Activated naive CD8-positive, alpha-beta T cell treated with anti-CD3 and anti-CD28 coated beads, Interleukin-2, amount 50 U/mL, for 24 hours (primary cell): ENCODE measurements at places on chromosomes 2 and 18.

DNA sequence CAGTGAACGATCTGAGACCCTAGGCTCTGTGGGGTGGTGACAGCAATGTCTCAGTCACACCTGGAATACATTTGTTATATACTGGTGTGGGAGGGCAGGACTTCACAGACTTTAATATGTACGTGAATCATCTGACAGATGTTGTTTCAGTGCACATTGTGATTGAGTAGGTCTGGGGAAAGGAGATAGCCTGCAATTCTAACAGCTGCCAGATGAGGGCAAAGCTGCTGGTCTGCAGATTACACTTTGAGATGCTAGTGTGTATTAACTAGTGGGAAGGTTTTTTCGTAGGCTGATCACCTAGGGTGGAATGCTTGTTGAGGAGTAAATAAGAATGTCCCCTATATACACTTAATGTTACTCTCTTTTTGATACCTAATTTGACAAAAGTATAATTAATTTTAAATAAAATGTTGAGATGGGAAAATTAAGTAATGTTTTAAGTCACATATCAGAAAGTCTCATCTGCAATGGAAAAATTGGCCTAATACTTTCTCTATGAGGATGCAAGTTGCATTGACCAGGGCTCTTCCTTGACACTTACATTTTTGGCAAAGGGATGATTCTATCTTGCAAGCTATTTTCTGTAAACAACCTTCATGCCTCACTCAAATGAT is 496.9 kb upstream of the HNMT start:
- H3K4me1 ChIP-seq, result no peaks in the 10 kb centered on the region
- peak; percentile 5 for DNase-seq
- no peak overlapping the region for H3K27ac ChIP-seq
- no peaks in the 10 kb centered on the region for H3K36me3 ChIP-seq
- no peak overlapping the region for H3K4me3 ChIP-seq

GRCh38 chr2:189870381-189871085 is 86.3 kb downstream of the PMS1 start:
- DNase-seq, result no peak
- H3K36me3 ChIP-seq, result peaks cover 53% of the 10 kb centered on the region
- H3K4me1 ChIP-seq, result peaks cover 18% of the 10 kb centered on the region
- H3K4me3 ChIP-seq, result no peak overlapping the region
- H3K27me3 ChIP-seq, result no peaks in the 10 kb centered on the region

DNA sequence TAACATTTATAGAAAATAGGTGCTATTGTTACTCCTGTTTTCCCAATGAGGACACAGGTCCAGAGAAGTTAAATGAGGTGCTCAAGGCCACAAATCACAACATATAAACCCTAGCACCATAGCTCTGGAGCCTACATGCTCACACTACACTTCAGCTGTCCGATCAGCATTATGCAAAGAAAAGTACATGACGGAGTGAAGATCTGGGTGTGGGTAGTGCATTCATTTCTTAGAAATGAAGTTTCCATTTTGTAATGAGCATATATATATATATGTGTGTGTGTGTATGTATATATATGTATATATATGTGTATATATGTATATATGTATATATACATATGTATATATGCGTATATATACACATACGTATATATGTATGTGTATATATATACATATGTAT is 30.2 kb upstream of the MRPL19 start:
- H3K4me3 ChIP-seq, result no peak overlapping the region
- no peak overlapping the region for H3K27ac ChIP-seq
- DNase-seq, result no peak
- peaks cover 14% of the 10 kb centered on the region for H3K27me3 ChIP-seq

GRCh38 chr18:52435301-52435700 is 95.3 kb downstream of the DCC start:
- no peaks in the 10 kb centered on the region for H3K36me3 ChIP-seq
- no peak for DNase-seq

DNA sequence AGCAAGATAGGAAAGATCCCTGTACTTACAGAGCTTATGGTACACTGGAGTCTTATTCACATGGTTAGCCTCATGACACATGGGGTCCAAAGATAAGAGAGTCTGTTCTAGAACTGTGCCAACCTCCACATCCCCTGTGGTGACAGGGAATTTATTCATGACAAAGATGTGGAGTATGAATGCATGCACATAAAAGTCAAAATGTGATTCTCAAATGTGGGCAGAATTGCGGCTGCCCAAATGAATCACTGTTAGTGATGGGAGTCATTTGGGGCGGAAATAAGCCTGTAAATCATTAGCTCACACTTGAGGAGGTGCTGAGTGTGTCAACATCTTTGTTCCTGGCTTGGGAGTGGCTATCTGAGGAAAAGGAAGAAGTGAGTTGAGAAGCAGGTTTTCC is 560.6 kb downstream of the SLC4A3 start:
- H3K36me3 ChIP-seq, result no peaks in the 10 kb centered on the region
- no peaks in the 10 kb centered on the region for H3K27me3 ChIP-seq
- no peak overlapping the region for H3K27ac ChIP-seq
- DNase-seq, result no peak
- H3K4me1 ChIP-seq, result no peaks in the 10 kb centered on the region

DNA sequence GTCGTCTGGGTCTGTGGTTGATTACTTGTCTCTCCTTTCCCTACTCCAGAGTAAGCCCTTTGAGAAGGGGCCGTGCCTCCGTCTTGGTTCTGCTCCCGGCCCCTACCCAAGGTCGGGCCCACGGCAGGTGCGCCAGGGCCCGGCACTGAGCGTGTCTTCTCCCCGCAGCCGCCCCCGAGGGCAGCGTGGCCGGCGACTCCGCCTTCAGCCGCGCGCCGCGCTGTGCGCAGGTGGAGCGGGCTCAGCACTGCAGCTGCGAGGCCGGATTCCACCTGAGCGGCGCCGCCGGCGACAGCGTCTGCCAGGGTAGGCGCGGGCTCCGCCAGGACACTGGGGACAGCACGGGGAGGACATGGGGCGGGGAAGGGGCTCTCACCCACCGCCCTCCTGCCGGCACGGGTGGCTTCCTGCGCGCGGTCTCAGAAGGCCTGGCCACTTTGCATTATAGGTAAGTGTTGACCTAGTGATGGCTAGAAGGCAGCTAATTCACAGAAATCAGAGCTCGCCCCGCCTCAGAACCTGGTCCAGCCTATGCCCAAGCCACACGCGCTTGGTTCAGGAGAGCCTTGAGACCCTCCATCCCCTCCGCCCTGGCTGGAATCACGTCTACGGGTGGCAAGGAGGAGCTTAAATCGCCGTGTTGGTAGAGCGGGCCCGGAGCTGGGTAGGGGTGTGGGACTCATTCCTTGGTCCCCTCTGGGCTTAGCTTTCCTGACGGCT is 43.5 kb downstream of the FBLN7 start:
- peak; percentile 35 for DNase-seq
- H3K27me3 ChIP-seq, result peaks cover 6% of the 10 kb centered on the region
- peaks cover 2% of the 10 kb centered on the region for H3K36me3 ChIP-seq
- H3K4me1 ChIP-seq, result peaks cover 44% of the 10 kb centered on the region
- H3K27ac ChIP-seq, result peak overlapping the region; percentile 83

- no peaks in the 10 kb centered on the region for H3K36me3 ChIP-seq
- peaks cover 3% of the 10 kb centered on the region for H3K27me3 ChIP-seq
- DNase-seq, result no peak
- H3K4me3 ChIP-seq, result no peak overlapping the region
Measured at GRCh38 chr18:25111377-25112288, 240.3 kb downstream of the ZNF521 start.

- H3K27me3 ChIP-seq, result no peaks in the 10 kb centered on the region
- DNase-seq, result no peak
- peaks cover 56% of the 10 kb centered on the region for H3K36me3 ChIP-seq
- no peak overlapping the region for H3K4me3 ChIP-seq
Measured at GRCh38 chr2:144402251-144402650, 117.7 kb downstream of the ZEB2 start.

- no peak overlapping the region for H3K4me3 ChIP-seq
- H3K27me3 ChIP-seq, result no peaks in the 10 kb centered on the region
- no peak overlapping the region for H3K27ac ChIP-seq
- no peaks in the 10 kb centered on the region for H3K36me3 ChIP-seq
Measured at GRCh38 chr2:57943315-57943714, 103.3 kb upstream of the VRK2 start.

DNA sequence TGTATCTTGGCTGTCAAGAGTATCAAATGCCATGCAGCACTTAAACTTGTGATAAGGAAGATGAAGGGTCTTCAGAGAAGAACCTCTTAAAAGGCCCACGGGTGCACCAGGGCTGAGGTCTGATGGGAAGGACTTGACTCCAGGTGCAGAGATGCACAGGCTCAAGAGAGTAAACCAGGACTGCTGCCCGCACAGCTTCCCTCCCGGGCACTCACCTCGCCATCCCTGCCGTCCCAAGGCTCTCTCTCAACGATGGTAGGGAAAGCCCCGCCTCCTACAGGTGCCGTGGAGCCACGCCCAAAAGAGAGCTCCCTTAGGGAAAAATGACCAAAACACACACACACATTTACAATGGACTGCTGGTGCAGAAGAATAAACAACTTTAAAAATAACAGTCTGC is 27.9 kb downstream of the PDIA6 start:
- H3K4me1 ChIP-seq, result no peaks in the 10 kb centered on the region
- peaks cover 69% of the 10 kb centered on the region for H3K36me3 ChIP-seq
- no peaks in the 10 kb centered on the region for H3K27me3 ChIP-seq
- no peak overlapping the region for H3K27ac ChIP-seq

- no peak overlapping the region for H3K27ac ChIP-seq
- no peaks in the 10 kb centered on the region for H3K27me3 ChIP-seq
- H3K4me1 ChIP-seq, result no peaks in the 10 kb centered on the region
- no peak overlapping the region for H3K4me3 ChIP-seq
- DNase-seq, result no peak
Measured at GRCh38 chr2:201500534-201500933, 49.0 kb downstream of the STRADB start.

DNA sequence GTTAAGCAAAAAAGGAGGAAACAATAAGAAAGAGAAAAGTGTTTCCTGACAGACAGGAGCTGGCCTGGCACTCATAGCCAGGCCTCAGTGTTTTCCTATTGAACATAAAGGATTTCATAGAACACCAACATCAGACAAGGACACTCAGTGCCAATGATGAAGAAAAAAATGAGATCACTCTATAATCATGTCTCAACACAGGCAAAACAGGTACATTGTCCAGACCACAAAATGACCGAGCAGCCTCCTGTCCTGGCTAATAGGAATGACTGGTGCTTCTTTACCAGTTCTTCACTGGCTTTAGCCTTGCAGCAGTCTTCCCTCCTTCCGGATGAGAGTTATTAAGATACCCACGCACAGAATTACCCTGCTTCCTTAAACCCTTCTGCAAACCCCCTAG is 35.6 kb downstream of the SEMA4F start:
- H3K27ac ChIP-seq, result no peak overlapping the region
- no peaks in the 10 kb centered on the region for H3K36me3 ChIP-seq
- no peak for DNase-seq
- no peaks in the 10 kb centered on the region for H3K4me1 ChIP-seq
- H3K4me3 ChIP-seq, result no peak overlapping the region
